ENCODE measurements at places on chromosomes 3 and 15.

DNA sequence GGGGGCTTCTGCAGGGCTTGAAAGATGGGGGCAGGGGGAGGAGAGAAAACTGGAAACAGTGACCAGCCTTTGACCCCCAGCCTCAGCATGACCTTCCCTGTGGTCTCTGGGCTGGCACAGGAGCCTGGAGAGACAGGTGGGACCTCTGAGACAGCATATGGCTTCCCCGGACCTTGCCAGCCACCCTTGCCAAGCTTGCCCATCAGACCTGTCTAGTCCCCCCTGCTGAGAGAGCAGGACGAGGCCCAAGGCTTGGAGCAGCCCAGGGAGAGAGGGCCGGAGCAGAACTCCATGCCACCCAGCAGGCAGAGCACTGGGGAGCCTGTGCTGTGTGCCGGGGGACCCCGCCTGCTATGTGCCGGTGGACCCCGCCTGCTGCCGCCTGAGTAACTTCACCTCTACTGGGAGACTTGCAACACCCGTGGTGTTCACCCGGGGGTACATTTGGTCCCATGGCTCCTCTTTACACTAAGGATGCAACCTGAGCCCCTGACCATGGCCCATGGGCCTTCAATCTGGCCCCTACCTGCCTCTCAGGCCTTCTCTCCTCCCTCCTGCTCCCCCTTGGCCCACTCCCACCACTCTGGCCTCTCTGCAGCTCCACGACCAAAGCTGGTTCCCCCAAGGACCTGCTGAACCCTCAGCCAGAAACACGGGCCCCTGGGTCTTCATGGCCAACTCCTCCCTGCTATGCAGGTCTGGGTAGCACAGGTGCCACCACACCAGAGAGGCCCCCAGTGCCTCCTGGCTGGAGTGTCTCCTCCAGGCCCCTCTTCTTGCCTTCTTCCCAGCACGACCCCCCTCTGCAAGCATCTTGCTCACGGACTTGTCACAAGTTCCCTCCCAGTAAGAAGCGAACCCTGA, 21.1 kb upstream of the SLC41A3 start:
- DNase-seq: no peak

DNA sequence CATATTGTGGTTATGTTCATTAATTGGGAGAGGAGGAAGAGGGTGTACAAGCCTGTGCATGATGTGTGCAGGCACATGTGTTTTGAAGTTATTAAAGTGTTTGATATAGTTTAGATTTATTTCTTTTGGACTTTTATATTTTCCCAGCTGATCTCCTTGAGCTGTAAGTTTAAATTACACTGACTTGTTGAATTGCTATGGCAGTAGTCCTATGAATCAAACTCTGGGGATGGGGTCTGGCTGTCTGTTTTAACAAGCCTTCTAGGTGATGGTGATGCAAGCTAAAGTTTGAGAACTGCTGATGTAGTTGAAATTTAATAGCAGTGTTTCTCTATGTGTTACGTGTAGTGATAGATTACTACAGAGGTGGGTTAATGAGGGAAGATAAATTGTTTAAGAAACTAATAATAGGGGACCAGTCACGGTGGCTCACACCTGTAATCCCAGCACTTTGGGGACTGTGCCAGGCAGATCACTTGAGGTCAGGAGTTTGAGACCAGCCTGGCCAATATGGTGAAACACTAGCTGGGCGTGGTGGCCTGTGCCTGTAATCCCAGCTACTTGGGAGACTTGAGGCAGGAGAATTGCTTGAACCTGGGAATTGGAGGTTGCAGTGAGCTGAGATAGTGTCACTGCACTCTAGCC, 7.0 kb downstream of the ARIH1 start:
- DNase-seq: no peak

- no peak for DNase-seq
Observed at GRCh38 chr15:95470529-95470928, 860.0 kb upstream of the NR2F2 start.

GRCh38 chr3:129608087-129608935, 1.8 kb upstream of the PLXND1 start:
- DNase-seq: no peak

DNA sequence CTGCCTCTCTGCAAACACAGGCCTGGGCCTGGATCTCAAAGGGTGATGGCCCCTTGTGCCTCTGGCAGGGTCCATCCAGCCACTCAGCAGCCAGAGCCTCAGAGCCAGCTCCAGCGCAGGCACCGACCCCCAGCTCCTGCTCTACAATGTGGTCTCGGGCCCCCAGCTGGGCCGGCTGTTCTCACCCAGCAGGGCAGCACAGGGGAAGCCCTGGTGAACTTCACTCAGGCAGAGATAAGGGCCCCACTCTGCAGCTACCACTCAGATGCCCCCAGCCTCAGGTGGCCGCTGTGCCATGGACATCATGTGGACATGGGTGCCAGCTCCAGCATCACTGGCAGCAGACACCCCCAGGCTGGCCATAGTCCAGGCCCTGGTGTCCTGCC, 173.1 kb downstream of the TBC1D2B start:
- DNase-seq: no peak

GRCh38 chr3:186273586-186273985, 88.4 kb downstream of the DGKG start:
- DNase-seq: no peak

DNA sequence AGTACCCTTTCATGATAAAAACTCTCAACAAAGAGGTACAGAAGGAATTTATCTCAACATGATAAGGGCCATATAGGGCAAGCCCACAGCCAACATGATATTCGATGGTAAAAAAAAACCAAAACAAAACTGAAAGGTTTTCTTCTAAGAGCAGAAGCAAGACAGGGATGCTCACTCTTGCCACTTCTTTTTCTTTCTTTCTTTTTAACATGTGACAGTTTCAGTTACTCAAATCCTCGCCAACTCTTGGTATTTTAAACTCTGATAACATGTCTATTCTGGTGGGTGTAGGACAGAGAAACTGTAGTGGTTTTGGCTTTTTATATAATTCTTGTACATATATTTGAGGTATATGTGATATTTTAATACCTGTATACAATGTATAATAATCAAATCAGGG, 74.0 kb upstream of the NMNAT3 start:
- DNase-seq: no peak

DNA sequence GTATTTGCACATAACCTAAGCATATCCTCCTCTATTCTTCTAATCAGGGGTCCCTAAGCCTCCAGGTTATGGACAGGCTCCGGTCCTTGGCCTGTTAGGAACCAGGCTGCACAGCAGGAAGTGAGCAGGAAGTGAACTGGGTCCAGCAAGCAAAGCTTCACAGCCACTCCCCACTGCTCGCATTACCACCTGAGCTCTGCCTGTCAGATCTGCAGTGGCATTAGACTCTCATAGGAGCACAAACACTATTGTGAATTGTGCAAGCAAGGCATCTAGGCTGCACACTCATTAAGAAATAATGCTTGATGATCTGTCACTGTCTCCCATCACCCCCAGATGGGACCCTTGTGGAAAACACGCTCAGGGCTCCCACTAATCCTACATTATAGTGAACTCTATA, 9.8 kb downstream of the MSL2 start:
- DNase-seq: no peak

GRCh38 chr3:13666781-13667709, 118.1 kb downstream of the FBLN2 start:
- DNase-seq: no peak

DNA sequence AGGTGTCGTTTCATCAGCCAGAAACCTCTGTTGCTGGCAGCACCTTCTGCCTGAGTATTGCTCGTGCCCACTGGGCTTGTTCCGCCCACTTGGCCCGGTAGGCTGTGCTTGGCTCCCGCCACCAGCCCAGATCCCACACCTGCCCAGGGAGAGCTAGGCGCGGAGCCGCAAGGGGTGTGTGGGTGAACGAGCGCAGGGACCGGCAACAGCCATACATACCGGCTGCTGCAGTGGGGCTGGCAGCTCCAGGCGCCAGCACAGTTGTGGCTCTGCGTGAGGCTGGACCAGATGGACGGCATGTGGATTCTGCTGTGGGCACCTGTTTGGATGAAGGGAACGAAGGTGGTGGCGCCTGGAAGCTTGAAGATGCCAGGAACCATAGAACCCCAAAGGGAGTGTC, 331.5 kb upstream of the MCTP2 start:
- no peak for DNase-seq

DNA sequence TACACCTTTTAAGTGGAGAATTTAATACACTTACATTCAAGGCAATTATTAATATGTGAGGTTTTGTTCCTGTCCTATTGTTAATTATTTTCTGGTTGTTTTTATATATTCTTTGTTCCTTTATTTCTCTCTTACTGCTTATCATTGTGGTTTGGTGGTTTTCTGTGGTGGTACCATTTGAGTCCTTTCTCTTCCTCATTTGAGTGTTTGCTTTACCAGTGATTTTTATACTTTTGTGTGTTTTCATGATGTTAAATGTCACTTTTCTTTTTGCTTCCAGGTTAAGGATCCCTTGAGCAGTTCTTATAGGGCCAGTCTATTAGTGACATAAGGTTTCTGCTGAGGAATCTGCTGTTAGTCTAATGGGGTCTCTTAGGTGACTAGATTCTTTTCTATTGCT, 116.5 kb downstream of the LRRK1 start:
- no peak for DNase-seq

GRCh38 chr15:63495780-63496488, 8.5 kb upstream of the USP3 start:
- no peak for DNase-seq

DNA sequence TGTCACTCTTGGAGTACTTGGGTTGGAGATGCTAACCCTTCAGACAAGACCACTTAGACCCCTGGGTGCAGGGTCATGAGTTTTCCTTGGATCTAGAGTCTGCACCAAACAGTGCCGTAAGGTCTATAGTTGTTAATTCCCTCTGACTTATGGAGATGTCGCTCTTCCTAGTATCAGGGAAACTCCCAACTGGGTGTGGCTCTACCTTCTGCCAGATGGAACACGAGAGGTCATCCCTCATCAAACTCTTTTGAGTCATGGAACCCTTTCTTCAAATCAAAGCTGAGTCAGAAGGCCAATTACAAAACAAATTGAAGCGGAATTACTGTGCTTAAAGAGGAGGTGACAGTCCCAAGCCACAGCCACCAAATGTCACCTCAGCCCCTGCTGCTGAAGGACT, 514.9 kb upstream of the PROK2 start:
- no peak for DNase-seq

DNA sequence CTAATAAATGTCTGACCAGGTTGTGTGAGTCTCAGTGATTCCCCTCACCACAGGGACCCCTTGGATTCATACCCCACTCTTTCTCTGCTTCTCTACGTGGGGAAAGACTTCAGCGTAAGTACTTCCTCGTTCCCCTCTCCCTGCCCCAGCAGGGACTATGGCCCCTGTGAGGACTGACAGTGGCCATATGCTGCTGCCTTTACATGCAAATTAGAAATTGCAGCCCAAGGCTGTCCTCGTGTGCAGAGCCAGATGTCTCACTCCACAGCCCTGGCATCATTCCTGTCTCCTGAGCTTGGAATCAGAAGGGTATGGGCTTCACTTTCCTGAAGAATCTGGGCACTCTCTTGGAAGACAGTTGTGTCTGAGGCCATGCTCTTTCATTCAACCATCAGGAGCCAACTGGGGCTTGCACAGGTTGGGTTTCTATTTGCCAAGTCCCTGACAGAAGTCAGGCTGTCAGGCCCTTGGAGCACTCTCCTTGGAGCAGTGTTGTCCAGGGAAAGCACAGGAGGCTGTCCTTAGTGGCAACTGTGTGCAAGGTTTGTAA, 30.5 kb upstream of the IQCF2 start:
- no peak for DNase-seq

GRCh38 chr15:60323322-60323721, 74.5 kb downstream of the ANXA2 start:
- DNase-seq: no peak

- no peak for DNase-seq
Observed at GRCh38 chr3:64291345-64291744, 66.1 kb upstream of the PRICKLE2 start.

- no peak for DNase-seq
Observed at GRCh38 chr3:24905266-24905665, 410.6 kb upstream of the THRB start.

DNA sequence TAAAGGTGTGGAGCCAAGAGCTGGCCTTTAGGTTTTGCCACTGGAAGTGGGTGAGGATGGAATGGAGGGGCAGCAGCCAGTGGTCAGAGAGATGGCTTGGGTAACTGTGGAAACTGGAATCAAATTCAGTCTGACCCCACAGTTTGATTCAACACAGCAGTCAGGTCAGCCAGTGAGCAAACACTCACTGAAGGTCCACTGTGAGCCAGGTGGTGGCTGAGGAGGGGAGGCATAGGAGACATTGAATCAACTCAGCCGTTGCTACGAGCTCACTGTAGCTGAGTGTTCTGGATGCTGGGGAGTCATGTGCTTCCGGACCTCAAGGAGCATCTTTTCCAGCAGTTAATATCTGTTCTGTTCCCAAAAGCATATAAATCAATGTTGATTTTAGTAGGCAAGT, 37.5 kb downstream of the LPP start:
- DNase-seq: no peak

DNA sequence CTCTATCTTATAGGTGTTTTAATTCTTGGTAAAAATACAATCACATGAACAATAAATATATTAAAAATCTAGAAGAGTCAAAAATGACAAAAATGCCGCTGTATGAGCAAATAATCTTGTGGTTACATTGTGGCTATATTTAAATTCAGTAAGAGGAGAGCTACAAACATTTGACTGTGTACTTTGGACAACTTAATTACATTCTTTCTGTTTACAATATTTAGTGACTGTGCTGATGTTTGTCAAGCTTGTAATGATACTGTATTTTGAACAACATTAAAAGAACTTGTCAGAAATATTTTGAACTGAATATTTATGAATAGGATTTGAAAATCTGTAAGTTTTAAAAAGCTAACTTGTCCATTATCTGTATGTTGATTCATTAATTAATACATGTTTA, 598.3 kb downstream of the SI start:
- DNase-seq: no peak

GRCh38 chr3:152860736-152861135, 25.8 kb downstream of the P2RY1 start:
- DNase-seq: no peak

DNA sequence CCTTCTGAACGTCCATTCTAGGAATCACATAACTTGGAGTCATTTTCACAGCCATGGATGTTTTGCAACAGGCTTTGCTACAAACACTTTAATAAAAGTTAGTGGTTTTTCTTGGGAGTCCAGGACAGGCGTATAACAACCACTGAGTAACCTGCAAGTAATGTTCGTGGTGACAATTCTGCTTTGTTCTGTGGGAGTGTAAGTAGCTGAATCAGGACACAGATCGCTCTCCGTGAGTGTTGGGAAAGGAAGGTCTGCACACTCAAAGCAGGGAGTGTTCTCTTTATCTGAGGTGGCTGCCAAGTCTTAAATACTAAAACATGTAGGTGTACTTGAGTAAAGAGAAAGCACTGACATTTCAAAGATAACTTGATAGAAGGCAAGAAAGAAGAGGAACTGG, 7.9 kb upstream of the BNC1 start:
- DNase-seq: no peak
